ENCODE measurements at places on chromosomes 6 and 20.

DNA sequence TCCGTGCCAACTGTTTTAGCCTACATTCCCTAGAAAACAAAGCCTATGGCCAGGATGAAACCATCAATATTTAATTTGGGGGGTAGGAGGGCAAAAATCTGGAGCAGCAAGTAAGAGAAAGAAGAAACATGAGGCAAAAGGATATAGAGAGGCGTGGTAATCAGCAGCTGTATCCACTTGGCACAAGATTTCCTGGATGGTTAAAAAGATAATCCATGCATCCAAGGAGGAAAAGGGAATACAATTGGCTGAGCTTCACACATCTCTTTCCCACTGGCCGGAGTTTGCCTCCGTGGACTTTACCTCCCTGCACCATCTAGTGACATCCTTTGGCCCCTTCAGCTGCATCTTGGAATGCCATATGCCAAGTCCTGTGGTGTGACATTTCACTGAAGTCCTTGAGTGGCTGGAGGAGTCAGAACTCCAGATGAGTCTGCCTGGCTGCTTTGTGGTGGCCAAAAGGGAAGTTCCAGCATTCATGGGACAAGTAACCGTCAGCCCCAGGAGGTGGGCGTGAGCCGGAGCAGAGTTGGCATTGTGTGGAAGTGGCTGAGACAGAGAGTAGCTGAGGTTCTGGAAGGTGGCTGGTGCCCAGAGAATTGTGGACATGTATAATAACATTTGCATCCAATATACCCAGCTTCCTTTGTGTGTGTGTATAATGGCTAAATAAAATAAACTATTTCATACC, 13.7 kb upstream of the TMX4 start:
- DNase-seq: no peak

DNA sequence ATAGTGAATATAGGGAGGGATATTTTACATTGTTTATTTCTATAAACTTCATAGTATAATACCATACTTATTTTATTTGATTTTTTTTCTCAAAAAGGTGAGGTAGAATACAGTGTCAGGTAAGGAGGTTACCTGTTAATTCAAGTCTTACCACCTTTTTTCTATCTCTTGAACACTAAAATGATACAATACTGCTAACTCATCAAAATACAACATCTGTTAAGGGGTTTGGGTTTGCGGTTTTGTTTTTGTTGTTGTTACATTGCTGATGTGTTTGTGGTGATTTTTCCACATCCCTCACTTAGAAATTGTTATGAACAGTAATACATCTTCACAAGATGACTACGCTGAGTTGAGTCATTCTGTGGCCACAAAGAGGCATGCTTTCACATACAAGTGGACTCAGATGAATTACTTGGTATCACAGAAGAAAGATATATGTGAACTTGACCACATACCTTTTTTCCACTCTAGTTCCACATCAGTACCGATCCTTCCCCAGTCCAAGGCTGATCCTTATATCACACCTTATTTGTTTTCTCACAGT, 139.4 kb upstream of the ID4 start:
- DNase-seq: no peak

- DNase-seq: no peak
These were observed 44.4 kb downstream of the CYP24A1 start for GRCh38 chr20:54129350-54129749.

DNA sequence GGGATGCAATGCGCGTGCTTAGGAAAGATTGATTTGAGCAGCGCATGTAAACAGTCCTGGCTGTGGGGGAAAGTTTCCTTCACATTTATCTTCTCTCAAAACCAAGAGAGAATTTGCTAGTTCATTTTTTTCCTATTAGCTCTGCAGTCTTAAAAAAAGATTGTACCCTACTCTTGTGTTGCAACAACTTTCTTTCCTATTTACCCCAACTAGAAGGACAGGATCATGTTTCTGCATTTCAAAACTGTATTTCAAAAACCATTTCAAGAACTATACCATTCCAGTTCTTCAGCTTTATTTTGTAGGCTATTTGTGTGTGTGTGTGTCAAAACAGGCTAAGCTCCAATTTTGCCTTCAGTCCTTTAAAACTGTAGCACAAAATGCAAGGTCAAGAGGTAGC, 473.1 kb downstream of the KIF16B start:
- no peak for DNase-seq

GRCh38 chr6:148459238-148459637, 116.6 kb downstream of the SASH1 start:
- DNase-seq: no peak

DNA sequence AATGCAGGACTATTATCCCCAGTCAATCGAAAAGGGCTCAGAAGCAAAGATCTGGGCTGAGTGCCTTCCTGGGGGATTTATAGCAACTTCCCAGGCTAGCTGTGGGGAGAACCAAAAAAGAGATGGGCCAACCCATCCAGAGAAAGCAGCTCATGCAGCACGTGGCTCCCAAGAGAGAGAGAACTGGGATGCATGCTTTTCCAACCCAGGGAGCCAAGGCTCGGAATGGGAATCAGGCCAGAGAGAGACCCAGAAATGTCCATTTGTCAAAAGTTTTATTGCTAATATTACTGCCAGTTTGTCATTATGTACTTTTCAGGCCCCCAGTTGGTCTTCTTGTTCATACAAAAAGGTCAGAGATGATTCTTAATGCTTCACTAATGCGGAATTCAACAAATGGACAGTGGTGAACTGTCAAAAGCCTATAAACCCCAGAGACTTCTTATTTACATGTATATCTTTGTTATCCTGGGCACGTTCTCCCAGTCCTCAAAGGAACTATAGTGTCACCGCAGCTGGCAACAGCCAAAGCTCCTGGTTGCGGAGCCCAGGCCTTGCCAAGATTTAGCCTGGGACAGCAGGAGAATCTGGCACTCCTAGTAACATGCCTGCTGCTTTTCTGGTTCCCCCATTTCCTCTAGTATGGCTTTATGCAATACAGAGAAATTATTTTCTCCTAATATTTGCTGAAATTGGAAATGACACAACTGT, 139.1 kb upstream of the POU3F2 start:
- no peak for DNase-seq

DNA sequence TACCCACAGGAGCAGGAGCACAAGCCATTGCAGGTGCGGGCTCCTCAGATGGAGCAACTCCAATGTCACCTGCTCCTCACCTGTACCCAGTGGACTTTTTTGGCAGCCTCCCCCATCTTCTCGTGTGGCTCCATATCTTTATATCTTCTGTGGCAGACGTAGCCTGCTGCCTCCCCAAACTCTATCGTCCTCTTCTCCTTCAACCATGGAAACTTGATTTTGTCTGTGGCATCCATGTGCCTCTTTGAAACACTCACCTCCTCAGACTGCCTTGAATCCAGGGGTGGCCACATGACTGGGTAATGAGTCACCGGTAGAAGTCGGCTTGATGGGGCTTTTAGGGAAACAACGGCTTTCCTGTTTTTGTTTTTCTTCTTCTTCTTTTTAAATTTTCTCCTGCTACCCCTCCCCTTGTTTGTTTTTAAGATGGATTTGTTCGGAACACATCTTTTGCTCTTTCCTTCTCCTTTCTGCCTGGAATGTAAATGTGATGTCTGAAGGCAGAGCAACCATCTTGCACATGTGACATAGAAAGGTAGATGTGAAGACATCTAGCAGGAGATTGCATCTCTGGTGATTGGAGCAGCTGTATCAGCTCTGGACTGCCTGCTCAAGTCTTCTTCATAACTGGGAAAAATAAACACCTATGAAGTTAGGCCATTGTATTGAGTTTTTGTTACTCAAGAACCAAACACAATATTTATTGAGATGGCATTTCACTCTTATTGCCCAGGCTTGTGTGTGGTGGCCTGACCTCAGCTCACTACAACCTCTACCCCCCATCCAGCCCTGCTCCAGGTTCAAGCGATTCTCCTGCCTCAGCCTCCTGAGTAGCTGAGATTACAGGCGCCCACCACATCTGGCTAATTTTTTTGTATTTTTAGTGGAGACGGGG, 69.9 kb upstream of the DDR1 start:
- no peak for DNase-seq

DNA sequence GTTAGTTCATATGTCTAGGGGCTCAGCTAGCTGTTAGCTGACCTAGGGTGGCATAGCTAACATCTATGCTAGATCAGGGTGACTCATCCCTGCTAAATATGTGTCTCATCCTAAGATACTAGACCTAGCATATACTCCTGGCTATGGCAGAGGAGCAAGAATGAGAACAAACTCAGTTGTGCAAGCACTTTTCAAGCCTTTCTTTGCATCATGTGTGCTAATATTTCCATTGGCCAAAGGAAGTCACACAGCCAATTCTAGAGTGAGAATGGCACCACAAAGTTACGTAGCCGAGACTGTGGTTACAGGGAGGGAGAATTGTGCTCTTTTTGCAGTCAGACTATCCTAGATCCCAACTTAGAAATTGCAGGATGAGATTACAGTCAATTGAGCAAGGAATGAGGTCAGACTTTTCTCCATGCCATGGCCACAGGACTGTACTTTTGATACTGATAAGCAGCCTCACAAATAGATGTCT, 78.7 kb downstream of the PLCB4 start:
- no peak for DNase-seq

DNA sequence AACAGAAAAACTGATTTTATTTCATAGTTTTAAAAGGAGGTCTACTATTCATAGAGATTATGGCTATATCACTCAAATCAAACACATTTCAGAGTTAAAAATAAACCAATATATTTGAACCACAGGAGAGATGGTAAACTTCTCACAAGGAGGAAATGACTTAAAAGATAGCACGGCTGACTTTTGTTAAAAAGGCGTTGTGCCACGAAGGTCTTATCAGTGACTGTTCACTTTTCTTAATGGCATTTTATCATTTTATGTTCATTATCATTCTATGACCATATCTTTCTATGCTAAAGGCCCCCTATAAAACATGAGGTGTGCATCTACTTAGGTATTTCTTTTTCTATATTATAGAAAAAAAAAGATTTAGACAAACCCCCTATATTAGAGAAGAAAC, 19.6 kb downstream of the ELOVL4 start:
- DNase-seq: no peak

GRCh38 chr6:160273196-160273595, 14.6 kb upstream of the SLC22A2 start:
- DNase-seq: no peak

DNA sequence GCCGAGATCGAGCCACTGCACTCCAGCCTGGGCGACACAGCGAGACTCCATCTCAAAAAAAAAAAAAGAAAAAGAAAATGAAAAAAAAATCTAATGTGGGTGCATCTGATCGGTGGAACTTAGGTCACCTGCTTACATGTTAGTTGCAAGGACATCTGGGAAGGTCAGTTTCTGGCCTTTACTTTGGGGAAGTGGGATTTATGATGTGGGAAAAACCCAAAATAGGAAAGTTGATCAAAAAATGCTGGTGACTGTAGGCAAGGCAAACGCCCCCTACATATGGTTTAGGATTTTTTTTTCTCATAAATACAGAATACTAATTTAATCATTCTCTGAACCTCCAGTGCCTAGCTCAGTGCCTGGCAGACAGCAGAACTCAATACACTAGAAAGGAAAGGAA, 69.2 kb upstream of the PIM1 start:
- no peak for DNase-seq

DNA sequence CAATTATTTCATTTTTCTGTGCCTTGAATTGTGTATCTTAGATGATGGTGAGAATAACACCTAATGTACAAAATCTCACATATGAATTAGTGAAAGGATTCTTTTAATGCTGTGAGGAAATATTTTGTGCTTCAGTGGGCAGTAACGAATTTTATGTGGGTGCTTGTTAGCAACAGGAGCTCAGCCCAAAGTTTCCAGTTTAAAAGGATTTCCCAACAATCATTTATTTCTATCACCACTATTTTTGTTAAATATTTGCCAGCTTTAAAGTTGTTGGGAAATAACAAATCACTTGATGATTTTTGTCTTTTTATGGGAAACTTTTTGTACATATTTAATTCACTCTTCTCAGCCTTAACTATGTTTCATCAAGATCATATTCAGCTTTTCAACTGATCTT, 111.8 kb downstream of the QKI start:
- no peak for DNase-seq
